IMR-90 (cell line): ENCODE measurements at places on chromosomes 3 and 15. TPM values are rescaled to one million over a fixed set of nuclear protein-coding genes. Genes with fewer than 3 reads are reported as not detected.

The CDHR4 gene
- not detected in 2 replicates for total RNA-seq

The ITGB5 gene
- total RNA-seq, result 71.7 and 85.0 TPM in 2 replicates

The ZKSCAN7 gene
- 4.7 TPM in 2 replicates for total RNA-seq

The TRIM42 gene
- not detected in 2 replicates for total RNA-seq

The HGD gene
- total RNA-seq, result not detected in 2 replicates

The CEP152 gene
- total RNA-seq, result 7.3 and 10.3 TPM in 2 replicates

The AEN gene
- 85.5 and 91.4 TPM in 2 replicates for total RNA-seq

The STRIT1 gene
- total RNA-seq, result not detected in 2 replicates

The PLS1 gene
- total RNA-seq, result 0.90 and 1.7 TPM in 2 replicates

The CPA3 gene
- 0.28 TPM in 1 of 2 replicates, not detected in the other for total RNA-seq

The ATP13A5 gene
- not detected in 2 replicates for total RNA-seq

The NR1I2 gene
- total RNA-seq, result not detected in 2 replicates

The ADAMTS9 gene
- 1.1 TPM in 2 replicates for total RNA-seq

The IL12A gene
- total RNA-seq, result 0.90 and 1.1 TPM in 2 replicates

The DPPA2 gene
- total RNA-seq, result not detected in 2 replicates

The COL6A6 gene
- total RNA-seq, result not detected in 2 replicates

The DUOXA1 gene
- total RNA-seq, result not detected in 2 replicates

The CPB1 gene
- total RNA-seq, result not detected in 2 replicates

The C2CD4B gene
- total RNA-seq, result not detected in 2 replicates

The SAMD7 gene
- total RNA-seq, result not detected in 2 replicates

The ZNF80 gene
- not detected in 2 replicates for total RNA-seq

The GOLGA8G gene
- not detected in 2 replicates for total RNA-seq

The TF gene
- not detected in 2 replicates for total RNA-seq

The GOLGA6D gene
- not detected in 2 replicates for total RNA-seq

The ARL8B gene
- 47.0 and 62.5 TPM in 2 replicates for total RNA-seq

The RBPMS2 gene
- total RNA-seq, result under 0.01 TPM in 1 of 2 replicates, not detected in the other
